ENCODE measurements at places on chromosomes 1 and 21. TPM values are rescaled to one million over a fixed set of nuclear protein-coding genes. Genes with fewer than 3 reads are reported as not detected.

GRCh38 chr1:104266612-104267011 lies 516.9 kb downstream of the AMY1C start:
- H3K27ac ChIP-seq: no peak overlapping the region
- H3K4me1 ChIP-seq: no peaks in the 10 kb centered on the region
- H3K4me3 ChIP-seq: no peak overlapping the region

DNA sequence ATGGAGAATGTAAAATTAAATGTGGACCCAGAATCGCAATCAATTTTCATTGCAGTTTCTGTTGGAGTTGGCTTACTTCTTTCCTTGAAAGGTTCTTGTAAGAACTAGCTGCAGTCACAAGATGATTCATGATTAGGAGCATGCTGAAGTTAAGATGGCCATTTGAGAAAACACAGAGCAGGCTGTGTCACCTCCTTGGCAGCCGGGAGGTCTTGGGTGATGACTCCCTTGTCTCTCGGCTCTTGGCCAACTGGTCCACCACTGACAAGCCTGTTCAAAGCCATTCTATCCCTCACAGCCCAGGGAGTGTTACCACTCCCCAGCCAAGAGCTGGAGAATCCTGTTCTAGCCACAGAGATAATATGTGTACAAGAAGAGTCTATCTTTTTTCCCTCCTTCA lies 40.6 kb downstream of the OPTC start:
- peaks cover 3% of the 10 kb centered on the region for H3K4me1 ChIP-seq
- H3K27ac ChIP-seq: no peak overlapping the region
- H3K27me3 ChIP-seq: peaks cover 8% of the 10 kb centered on the region
- H3K36me3 ChIP-seq: no peaks in the 10 kb centered on the region
- no peak for DNase-seq
- H3K4me3 ChIP-seq: no peak overlapping the region

DNA sequence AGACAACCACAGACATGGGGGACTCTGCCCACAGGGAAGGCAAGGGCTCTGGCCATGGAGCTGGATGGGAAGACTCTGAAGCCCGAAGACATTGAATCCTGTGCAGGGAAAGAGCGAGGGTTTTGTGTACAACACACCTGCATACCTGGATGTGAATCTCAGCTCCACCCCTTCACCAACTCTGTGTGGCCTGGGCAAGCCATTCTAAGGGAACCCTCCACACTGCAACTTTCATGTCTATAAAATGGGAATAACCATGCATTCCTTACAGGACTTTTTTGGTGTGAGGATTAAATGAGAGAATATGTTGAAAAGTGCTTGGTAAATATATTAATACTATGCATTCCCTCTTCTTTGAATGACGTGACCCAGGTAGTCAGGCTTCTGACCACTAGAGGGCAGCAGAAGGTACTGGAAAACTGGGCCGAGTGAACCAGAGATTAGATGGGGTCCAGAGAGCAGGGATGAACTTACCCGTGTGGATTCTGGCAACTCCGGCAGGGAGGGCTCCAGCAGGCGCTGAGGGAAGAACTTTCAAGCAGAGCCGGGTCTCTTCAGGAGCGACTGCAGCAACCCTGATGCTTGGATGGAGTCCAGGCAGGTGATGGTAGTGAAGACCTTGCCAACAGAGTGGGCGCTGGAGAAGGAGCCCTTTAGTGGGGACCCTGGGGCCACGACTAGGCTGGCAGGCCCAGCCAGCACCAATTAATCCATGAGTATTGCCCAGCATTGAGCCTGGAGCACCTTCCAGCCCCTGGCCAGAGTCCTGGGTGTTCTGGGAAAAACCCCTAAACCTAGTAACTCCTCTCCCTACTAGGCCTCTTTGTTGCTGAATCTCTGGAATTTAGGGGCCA lies 834 bp upstream of the ELF3 start:
- H3K36me3 ChIP-seq: peaks cover 12% of the 10 kb centered on the region
- H3K4me3 ChIP-seq: no peak overlapping the region
- DNase-seq: peak; percentile 32
- no peaks in the 10 kb centered on the region for H3K27me3 ChIP-seq
- H3K4me1 ChIP-seq: no peaks in the 10 kb centered on the region
- H3K27ac ChIP-seq: no peak overlapping the region

DNA sequence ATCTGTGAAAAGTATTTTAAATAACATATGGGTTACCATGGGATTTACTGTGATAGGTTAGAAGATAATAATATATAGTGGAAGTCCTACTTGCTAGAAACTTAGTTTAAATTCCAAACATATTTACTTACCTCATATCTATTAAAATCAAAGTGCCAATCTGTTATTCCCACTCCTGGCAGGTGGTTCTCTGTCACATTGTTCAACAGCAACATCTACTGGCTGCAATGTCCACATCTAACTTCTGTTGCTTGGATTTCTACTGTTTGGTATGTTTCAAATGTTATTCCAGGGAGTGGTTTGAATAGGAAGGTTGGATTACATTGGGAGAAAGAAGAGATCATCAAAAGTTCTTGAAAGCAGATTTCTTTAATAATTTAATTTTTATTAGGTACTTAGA lies 122.5 kb upstream of the NCAM2 start:
- H3K4me1 ChIP-seq: no peaks in the 10 kb centered on the region
- no peak overlapping the region for H3K4me3 ChIP-seq
- H3K27ac ChIP-seq: no peak overlapping the region
- no peaks in the 10 kb centered on the region for H3K27me3 ChIP-seq
- no peaks in the 10 kb centered on the region for H3K36me3 ChIP-seq

Gene HOOK1
- total RNA-seq: 0.90 TPM

All from activated T-helper 2 cell treated with anti-CD3 and anti-CD28 coated beads, Interferon-gamma antibody, Interleukin-2, Interleukin-4, amounts not matched to agents 10 μg/mL and 5 μg/mL and 100 μg/mL, durations not matched to agents 14 hours and 24 hours and 36 hours (primary cell).